Stimulated activated CD4-positive, alpha-beta T cell treated with anti-CD3 and anti-CD28 coated beads, Interleukin-4, amount 100 ng/mL, for 48 hours (primary cell): ENCODE measurements at places on chromosomes 2 and 18.

- DNase-seq = no peak
Observed at GRCh38 chr2:153770359-153770991, 101.2 kb upstream of the GALNT13 start.

DNA sequence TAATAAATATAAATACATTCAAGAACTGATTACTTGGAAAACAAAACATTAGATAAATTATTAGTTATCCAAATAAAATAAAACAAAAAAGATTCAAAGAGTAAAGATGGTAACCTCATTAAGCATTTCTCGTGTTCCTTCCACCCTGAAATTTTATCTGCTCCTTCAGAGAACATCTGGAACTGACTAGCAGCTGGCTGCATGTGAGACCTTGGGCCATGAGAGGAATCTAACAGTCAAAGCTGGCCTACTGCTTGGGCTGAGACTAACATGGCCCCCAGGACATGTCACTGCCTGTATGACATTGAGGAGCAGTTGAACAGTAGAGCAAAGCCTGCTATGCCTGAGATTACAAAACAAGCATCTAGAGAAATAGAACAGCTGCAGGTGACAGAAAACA is 208.5 kb upstream of the ZSWIM2 start:
- no peak for DNase-seq

GRCh38 chr18:34901299-34901698 is 139.9 kb upstream of the MAPRE2 start:
- no peak for DNase-seq

DNA sequence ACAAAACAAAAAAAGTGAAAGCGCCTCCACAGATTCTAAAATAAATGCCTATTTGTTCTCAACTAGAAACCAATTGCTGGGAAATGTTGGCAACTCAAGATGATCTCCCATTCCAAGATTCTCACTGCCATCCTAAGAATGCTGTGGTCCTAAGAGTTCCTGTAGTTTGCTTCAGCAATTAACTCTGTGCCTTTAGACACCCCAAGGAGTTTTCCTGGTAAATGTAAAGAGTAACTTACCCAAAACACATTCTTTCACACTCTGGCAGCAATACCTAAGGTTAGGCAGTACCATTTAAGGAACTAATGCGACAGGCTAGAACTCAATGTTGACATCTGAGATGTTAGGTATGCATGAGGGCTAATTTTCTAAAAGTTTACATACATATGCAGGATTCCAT is 58.8 kb upstream of the TANK start:
- no peak for DNase-seq

DNA sequence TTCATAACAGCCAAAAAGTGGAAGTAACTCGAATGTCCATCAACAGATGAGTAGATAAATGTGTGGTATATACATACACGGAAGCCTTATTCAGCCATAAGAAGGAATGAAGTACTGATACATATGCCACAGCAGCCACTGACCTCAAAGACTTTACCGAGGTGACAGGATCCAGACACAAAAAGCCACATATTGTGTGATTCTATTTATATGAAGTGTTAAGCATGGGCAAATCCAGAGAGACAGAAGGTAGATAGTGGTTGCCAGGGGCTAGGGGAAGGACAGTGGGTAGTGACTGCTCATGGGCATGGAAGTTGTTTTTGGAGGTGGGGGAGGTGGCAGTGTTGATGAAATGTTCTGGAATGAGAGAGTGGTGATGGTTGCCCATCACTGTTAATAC is 33.9 kb downstream of the ZAP70 start:
- DNase-seq = no peak

DNA sequence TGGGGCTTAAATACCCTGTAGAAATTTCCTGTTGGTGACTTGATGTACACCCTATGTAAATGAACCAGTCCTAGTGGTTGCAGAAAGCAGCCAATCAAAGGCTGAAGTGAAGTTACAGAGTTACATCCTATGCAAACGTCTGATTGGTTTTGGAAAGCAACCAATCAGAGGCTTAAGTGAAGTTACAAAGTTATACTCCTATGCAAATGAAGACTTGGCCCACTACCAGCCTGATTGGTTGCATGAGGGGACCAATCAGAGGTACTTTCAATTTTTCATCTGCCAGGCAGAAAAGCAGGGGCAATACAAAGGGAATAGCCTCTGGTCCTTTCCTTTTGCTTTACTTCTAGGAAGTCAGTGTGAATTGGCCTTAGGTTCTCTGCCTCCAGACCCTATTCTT is 13.6 kb upstream of the ZNF397 start:
- DNase-seq = no peak

- DNase-seq = no peak
Observed at GRCh38 chr2:220550995-220551700, 923.7 kb downstream of the SLC4A3 start.

DNA sequence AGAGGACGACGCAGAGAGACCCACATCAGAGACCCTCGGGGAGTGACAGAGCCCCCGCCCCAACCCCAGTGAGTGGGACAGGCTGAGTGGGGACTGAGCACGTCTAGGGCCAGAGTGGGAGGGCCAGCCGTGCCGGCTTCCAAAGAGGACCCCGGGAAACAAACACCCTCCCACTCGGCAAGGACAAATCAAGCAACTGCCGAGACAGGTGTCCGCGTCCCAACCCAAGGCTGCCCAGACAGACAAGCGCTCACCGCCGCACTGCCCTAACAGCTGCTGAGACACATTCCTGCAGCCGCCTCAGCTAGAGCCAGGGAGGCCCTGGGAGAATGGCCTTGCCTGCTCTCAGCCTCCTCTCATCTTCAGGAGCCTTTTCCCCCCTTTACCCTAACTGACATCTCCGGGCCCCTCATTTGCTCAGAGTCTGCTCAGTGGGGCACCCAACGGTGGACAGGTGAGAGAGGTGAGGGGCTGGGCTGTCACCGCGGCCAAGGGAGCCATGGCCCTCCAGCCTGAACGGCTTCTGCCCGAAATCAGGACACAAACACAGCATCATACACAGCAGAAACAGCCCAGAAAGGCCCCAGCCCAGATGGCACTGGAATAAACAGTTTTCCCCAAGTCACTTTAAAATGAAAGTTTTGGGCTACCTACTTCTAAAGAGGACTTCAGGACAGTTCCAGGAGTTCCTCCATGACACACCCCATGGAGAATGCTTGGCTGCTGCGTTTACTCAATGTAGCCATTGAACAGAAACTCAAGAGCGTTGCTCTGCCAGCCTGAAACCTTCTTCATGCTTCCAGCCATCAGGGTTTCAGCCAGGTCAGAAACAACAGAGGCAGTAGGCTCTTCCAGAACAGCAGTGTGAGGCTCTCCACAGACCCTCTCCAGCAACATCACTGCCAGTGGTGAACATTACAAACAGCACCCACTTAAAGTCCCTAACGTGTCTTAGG is 23.6 kb downstream of the SLC66A2 start:
- no peak for DNase-seq

GRCh38 chr2:23661276-23662050 is 265.5 kb downstream of the ATAD2B start:
- DNase-seq = no peak
